ENCODE measurements at places on chromosomes 12 and 14.

GRCh38 chr12:88810806-88811205 is 230.5 kb upstream of the KITLG start:
- DNase-seq, result no peak

- DNase-seq, result no peak
Measured at GRCh38 chr12:16600525-16600924, 5.4 kb downstream of the LMO3 start.

- DNase-seq, result no peak
Measured at GRCh38 chr14:57383125-57383745, 7.2 kb upstream of the NAA30 start.

GRCh38 chr12:96749999-96750398 is 157.1 kb upstream of the NEDD1 start:
- DNase-seq, result no peak

- DNase-seq, result no peak
Measured at GRCh38 chr12:77082021-77082420, 16.7 kb upstream of the E2F7 start.

GRCh38 chr14:83828406-83828805 is 1701.5 kb upstream of the FLRT2 start:
- no peak for DNase-seq

All from tibial nerve (tissue), 4 donors.